ENCODE measurements at places on chromosomes 6 and 20.

DNA sequence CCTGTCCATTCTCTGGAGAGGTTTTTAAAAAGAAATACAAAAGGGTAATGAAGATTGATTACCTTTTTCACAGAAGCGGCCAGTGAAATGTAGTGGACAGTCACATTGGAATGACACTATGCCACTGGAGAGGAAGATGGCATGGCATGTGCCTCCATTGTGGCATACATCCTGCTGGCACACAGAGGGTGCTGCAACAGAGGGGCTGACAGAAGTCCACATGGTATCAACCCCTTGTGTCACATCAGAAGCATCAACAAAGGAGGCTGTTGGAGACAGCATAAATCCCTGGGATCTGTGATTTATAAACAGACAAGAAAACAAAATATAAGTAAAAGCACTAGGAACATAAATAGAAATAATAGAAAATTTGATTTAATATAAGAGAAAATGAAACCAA is 594.9 kb downstream of the PHF3 start:
- H3K36me3 ChIP-seq, result no peaks in the 10 kb centered on the region
- no peak overlapping the region for H3K27ac ChIP-seq
- H3K4me3 ChIP-seq, result no peak overlapping the region
- H3K4me1 ChIP-seq, result no peaks in the 10 kb centered on the region
- H3K27me3 ChIP-seq, result no peaks in the 10 kb centered on the region
- no peak for DNase-seq

- peaks cover 11% of the 10 kb centered on the region for H3K4me1 ChIP-seq
- no peaks in the 10 kb centered on the region for H3K36me3 ChIP-seq
Measured at GRCh38 chr6:40722553-40723258, 135.5 kb upstream of the LRFN2 start.

GRCh38 chr6:33762713-33763112 is 16.0 kb upstream of the IP6K3 start:
- H3K27ac ChIP-seq, result no peak overlapping the region
- H3K4me1 ChIP-seq, result peaks cover 22% of the 10 kb centered on the region
- no peaks in the 10 kb centered on the region for H3K36me3 ChIP-seq
- DNase-seq, result no peak
- H3K27me3 ChIP-seq, result no peaks in the 10 kb centered on the region
- no peak overlapping the region for H3K4me3 ChIP-seq

DNA sequence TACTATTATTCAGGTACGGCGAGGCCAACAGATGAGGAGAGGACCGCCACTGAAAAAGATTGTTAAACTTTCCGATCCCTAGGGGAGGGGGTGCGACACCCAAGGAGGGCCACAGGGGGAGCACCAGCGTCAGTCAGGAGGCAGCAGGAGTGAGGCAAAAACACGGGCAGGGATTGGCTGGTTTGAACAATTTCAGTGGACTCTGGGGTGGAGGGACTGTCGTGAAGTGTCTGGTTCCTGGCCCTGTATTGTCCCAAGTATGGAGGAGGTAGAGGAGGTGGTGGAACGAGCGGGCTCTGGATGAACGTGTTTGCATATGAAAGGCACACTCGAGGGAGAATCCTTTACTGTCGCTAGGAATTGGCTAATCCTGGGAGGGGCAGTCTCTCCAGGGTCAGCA is 32.5 kb upstream of the MCUR1 start:
- no peaks in the 10 kb centered on the region for H3K36me3 ChIP-seq
- no peaks in the 10 kb centered on the region for H3K4me1 ChIP-seq
- H3K27me3 ChIP-seq, result no peaks in the 10 kb centered on the region
- no peak overlapping the region for H3K4me3 ChIP-seq

- H3K27me3 ChIP-seq, result no peaks in the 10 kb centered on the region
- no peak overlapping the region for H3K4me3 ChIP-seq
- H3K4me1 ChIP-seq, result peaks cover 34% of the 10 kb centered on the region
- peak overlapping the region; percentile 59 for H3K27ac ChIP-seq
- no peak for DNase-seq
Measured at GRCh38 chr6:30820193-30820592, 64.1 kb upstream of the DDR1 start.

GRCh38 chr6:113288409-113288808 is 568.7 kb upstream of the MARCKS start:
- no peak overlapping the region for H3K4me3 ChIP-seq
- no peaks in the 10 kb centered on the region for H3K4me1 ChIP-seq
- no peak for DNase-seq
- no peak overlapping the region for H3K27ac ChIP-seq
- H3K27me3 ChIP-seq, result no peaks in the 10 kb centered on the region

DNA sequence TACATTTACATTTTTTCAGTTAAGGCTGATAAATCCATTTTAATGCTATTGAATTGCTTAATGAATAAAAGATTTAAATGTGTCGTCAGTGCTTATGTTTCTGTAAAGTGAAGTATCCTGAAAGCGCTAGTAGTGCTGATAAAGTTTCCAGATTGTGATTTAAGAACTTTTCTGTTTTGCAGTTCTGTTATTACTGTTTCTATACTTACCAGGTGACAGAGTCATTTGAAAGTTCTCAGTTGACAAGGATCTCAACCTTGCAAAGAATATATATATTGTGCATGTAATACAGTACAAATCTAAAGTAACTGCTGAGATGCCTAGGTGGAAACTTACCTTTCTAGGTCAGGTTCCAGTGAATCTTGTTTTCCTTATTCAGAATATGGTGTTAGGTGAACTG is 201.8 kb downstream of the ARID1B start:
- H3K4me1 ChIP-seq, result peaks cover 70% of the 10 kb centered on the region
- no peak overlapping the region for H3K27ac ChIP-seq
- no peaks in the 10 kb centered on the region for H3K27me3 ChIP-seq
- H3K36me3 ChIP-seq, result no peaks in the 10 kb centered on the region

- H3K4me1 ChIP-seq, result no peaks in the 10 kb centered on the region
- no peaks in the 10 kb centered on the region for H3K36me3 ChIP-seq
- H3K27ac ChIP-seq, result no peak overlapping the region
- no peaks in the 10 kb centered on the region for H3K27me3 ChIP-seq
- H3K4me3 ChIP-seq, result no peak overlapping the region
- DNase-seq, result no peak
Measured at GRCh38 chr6:148689168-148689567, 57.7 kb upstream of the UST start.

DNA sequence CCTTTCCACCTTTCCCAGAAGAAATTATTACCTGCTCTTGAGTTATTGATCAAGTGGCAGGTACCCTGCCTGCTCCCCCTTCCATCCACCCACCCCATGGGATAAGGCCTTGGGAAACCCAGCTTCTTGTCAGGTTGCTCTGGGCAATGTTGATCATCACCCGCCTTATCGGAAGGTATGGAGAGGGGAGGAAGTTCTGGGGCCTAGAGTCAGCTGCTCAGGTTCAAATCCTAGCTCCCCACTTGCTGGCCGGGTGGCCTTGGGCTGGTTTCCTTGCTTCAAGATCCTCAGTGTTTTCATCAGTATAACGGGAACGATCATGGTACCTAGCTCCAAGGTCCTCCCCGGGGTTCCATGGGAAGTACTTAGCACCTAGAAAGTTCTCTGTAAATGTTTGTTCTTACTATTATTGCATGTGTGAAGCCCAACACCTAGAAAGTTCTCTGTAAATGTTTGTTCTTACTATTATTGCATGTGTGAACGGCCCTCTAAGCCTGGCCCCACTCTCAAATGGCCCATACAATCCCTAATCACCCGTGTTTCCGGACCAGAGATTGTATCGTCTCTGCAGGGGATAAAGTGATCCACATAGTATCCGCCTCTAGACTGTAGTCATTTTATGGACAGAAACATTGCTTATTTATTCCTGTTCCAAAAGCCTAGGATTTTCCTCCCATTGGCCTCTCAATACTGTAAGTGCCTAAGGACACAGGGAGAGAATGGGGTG is 1.1 kb upstream of the PREX1 start:
- no peaks in the 10 kb centered on the region for H3K36me3 ChIP-seq
- H3K4me3 ChIP-seq, result peak overlapping the region; percentile 58
- peak overlapping the region; percentile 62 for H3K27ac ChIP-seq
- no peak for DNase-seq
- H3K4me1 ChIP-seq, result peaks cover 37% of the 10 kb centered on the region

DNA sequence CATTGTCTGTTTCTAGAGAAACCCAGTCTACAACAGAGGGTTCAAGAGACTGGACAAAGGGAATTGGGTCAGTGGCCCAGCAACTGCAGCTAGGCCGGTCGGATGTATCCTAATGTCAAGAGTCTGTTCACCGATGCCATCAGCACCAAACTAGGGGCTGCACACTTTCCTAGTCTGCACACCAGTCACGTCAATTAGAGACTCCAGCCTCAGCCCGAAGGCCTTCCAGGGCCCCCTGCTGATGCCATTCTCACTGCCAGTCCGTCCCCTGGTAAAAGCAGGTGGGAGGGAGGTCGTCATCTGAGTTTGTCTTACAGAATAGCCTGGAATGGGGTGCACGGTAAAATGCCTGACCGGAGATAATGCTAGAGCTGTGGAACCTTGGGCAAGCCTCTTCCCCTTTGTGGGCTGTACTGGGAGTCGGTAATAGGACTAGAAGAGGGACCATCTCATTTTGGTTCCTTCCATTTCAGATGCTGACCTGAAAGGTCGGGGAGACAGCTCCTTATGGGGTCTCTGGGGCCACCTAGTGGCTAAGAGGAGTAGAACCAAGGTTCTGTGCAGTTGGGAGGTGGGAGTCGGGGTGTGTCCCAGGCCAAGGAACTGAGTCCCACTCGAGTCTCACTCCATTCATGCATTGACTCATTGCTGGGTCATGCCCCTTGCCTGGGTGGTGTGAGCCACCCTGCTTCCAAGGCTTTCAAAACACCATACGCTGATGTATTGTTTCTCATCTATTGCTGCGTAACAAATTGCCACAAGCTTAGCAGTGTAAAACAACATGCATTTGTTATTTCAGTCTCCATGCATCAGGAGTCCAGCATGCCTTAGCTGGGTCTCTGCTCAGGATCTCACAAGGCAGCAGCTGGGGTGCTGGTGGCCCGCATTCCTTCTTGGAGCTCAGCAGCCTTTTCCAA is 5.1 kb downstream of the SOX12 start:
- H3K36me3 ChIP-seq, result no peaks in the 10 kb centered on the region
- no peak overlapping the region for H3K4me3 ChIP-seq
- peak overlapping the region; percentile 7 for H3K27ac ChIP-seq
- no peak for DNase-seq
- H3K27me3 ChIP-seq, result no peaks in the 10 kb centered on the region
- peaks cover 46% of the 10 kb centered on the region for H3K4me1 ChIP-seq

GRCh38 chr20:51500936-51501335 is 41.6 kb downstream of the NFATC2 start:
- DNase-seq, result no peak
- no peaks in the 10 kb centered on the region for H3K27me3 ChIP-seq
- H3K4me3 ChIP-seq, result no peak overlapping the region
- H3K36me3 ChIP-seq, result no peaks in the 10 kb centered on the region
- H3K27ac ChIP-seq, result no peak overlapping the region
- peaks cover 17% of the 10 kb centered on the region for H3K4me1 ChIP-seq

GRCh38 chr6:144647971-144648651 is 363.0 kb downstream of the UTRN start:
- no peaks in the 10 kb centered on the region for H3K4me1 ChIP-seq
- no peak overlapping the region for H3K4me3 ChIP-seq

DNA sequence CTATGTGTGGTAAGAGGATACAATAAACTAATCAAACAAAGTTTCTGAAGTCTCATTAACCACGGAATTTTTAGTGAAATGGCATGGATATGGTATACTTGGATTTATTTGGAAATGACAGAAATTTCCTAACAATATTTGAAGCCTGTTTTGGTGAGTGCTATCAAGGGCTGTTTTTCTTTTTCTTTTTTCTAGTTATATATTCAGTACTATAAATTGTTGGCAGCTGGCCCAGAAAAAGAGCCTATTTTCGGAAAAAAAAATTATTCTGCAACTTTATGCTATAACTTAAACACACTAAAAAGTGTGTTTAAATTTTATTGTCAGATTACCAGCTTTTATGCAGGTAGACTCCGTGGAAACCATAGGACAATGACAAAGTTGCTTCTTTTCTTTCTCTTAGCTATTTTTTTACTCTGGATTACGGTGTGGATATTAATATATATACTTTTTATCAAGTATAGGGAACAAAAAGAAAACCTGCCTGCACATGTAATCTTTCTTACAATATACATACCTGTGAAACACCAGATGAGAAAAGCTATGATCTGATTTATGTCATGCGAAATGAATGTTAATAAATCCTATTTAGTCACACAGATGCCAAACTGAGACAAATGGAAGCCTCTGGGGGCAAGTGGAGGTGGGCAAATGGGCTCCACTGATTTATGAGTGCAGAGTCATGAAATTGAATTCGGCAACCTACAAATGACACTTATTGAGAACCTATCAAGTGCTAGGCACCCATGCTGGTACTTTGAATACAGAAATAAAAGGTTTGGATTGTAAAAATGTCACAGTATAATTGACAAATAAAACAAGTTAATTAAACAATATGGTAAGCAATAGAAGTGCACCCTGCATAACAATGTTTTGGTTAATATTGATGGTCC is 919.5 kb upstream of the FLRT3 start:
- H3K36me3 ChIP-seq, result no peaks in the 10 kb centered on the region
- H3K27ac ChIP-seq, result no peak overlapping the region
- no peak overlapping the region for H3K4me3 ChIP-seq
- DNase-seq, result no peak

DNA sequence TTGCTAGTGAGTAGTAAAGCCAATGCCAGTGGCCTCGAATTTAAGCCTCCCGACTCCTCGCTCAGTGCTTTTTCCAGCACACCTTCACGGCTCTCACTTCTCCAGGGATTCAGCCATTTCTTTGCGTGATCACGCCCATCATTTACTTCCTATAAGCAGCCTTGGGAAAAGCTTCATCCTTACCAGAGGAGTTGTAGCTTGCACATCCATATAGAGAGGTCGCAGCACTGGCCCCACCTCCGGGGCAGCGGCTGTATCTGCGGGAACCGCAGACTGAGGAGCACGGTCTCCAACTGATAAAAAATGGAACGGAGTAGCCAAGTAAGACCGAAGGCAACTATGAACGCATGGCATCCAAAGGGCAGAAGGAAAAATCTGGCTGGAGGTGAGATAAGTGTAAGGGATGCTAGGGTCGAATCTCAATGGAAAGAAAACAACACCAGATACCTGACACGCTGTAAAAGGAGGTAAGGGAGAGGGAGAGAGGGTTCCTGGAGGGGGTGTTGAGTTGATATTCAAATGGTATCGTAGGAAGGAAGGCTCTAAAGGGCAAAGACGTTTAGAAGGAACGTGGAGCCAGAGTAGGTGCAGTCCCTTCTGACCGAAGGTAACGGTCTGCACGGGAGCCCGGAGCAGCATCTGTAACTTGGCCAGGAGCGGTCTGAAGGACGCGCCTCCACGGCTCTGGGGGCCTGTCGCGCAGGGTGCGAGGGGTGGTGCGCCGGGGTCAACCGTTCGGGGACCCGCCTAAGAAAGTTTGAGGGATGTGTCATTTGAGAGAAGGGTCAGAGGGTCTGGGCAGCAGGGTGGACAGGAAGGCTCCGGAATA is 640 bp downstream of the NFS1 start:
- H3K27ac ChIP-seq, result peak overlapping the region; percentile 84
- H3K27me3 ChIP-seq, result no peaks in the 10 kb centered on the region
- DNase-seq, result no peak
- peak overlapping the region; percentile 89 for H3K4me3 ChIP-seq
- peaks cover 24% of the 10 kb centered on the region for H3K4me1 ChIP-seq

DNA sequence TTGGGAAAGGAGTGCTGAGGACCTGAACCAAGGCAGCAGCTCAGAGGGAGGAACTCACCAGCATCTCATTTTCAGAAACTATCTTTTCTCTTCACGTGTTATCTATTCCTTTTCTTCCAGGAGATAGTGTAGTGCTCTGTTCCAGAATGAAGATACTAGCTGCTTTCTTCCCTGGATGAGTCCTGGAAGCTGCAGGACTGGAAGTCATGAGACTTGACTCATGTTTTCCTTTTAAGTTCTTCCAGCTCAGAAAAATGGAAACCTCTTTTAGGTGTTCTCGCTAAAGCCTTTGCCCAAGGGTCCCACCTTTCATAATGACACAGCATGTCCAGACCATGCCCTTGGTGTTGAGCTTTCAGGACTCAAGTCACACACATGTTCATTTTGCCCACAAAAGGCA is 106.7 kb downstream of the UNC5CL start:
- H3K27me3 ChIP-seq, result no peaks in the 10 kb centered on the region
- H3K27ac ChIP-seq, result no peak overlapping the region
- no peaks in the 10 kb centered on the region for H3K36me3 ChIP-seq
- H3K4me3 ChIP-seq, result no peak overlapping the region
- H3K4me1 ChIP-seq, result no peaks in the 10 kb centered on the region
